Immature natural killer cell (primary cell): ENCODE measurements at places on chromosomes 5 and 9. TPM values are rescaled to one million over a fixed set of nuclear protein-coding genes. Genes with fewer than 3 reads are reported as not detected.

GAPT gene
- 1.0 TPM for polyA plus RNA-seq

DNA sequence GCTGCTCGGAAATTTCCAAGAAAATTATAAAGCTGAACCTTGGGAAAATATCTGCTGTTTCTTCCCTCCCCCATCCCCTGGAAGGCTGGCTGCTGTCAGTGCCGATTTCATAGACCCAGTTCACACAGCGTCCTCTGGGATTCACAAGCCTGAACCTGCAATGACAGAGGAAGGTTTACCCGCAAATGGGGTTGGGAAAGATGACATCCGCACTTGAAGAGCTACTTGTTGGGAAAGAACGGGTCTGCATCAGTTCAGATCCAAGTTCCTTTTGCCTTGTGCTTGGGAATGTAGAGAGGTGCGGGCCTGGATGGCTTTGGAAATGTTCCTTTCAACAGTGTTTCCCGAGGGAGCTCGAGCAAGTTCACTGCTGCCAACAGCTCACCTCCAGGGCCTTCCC lies 13.9 kb downstream of the PCDH12 start:
- no peaks in the 10 kb centered on the region for H3K27me3 ChIP-seq
- no peak overlapping the region for H3K27ac ChIP-seq
- no peak overlapping the region for H3K4me3 ChIP-seq
- H3K4me1 ChIP-seq = peaks cover 28% of the 10 kb centered on the region

GRCh38 chr9:104374711-104375110 lies 129.4 kb upstream of the OR13F1 start:
- H3K27me3 ChIP-seq = no peaks in the 10 kb centered on the region
- no peaks in the 10 kb centered on the region for H3K36me3 ChIP-seq
- no peak overlapping the region for H3K27ac ChIP-seq
- no peak overlapping the region for H3K4me3 ChIP-seq

BARHL1 gene
- polyA plus RNA-seq = not detected

JAKMIP2 gene
- polyA plus RNA-seq = 18.4 TPM

DNA sequence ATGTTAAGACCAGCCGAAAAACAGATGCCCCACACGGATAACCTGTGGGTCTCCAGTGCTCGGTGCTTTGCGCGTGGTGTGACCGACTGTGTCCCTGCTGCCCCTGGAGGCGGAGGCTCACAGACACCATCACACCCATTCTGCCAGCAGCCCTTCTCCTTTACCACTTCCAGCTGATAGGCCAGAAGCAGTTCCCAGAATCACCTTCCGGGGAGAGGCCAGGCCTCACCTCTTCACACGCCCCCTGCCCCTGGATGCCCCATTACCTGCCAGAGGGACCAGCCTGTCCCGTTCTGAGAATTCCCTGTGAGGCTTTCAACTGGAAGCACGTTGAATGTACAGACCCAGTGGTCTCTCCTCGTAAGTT lies 21.6 kb upstream of the LRRC14B start:
- no peaks in the 10 kb centered on the region for H3K4me1 ChIP-seq
- H3K27ac ChIP-seq = no peak overlapping the region
- H3K27me3 ChIP-seq = no peaks in the 10 kb centered on the region
- no peak overlapping the region for H3K4me3 ChIP-seq
- no peaks in the 10 kb centered on the region for H3K36me3 ChIP-seq
- DNase-seq = no peak

SGCD gene
- not detected for polyA plus RNA-seq

- no peaks in the 10 kb centered on the region for H3K4me1 ChIP-seq
- no peaks in the 10 kb centered on the region for H3K36me3 ChIP-seq
- H3K27ac ChIP-seq = no peak overlapping the region
- no peak for DNase-seq
- H3K27me3 ChIP-seq = peaks cover 6% of the 10 kb centered on the region
Observed at GRCh38 chr5:174397206-174397605, 327.2 kb upstream of the MSX2 start.

DNA sequence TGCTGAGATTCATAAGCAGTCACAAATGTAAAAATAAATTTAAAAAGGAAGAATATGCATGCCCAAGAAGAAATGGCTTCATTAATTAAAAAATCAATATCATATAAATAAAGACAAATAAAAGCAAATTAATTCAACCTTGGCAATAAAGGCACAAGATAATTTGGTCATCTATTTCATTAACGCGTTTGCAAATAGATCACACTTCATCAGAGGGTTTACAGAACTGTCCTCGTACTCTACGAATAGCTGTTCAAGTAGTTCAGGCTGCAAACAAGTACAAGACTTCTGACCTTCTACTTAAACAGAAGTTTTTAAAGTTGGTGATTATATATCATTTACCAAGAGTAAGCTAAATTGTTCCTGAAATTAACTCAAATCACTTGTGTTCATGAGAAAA lies 775.3 kb upstream of the DMAC1 start:
- no peak for DNase-seq
- H3K27ac ChIP-seq = no peak overlapping the region
- H3K36me3 ChIP-seq = no peaks in the 10 kb centered on the region

SAPCD2 gene
- 0.95 TPM for polyA plus RNA-seq

ZNF462 gene
- not detected for polyA plus RNA-seq

HSD17B4 gene
- 52.6 TPM for polyA plus RNA-seq

DNA sequence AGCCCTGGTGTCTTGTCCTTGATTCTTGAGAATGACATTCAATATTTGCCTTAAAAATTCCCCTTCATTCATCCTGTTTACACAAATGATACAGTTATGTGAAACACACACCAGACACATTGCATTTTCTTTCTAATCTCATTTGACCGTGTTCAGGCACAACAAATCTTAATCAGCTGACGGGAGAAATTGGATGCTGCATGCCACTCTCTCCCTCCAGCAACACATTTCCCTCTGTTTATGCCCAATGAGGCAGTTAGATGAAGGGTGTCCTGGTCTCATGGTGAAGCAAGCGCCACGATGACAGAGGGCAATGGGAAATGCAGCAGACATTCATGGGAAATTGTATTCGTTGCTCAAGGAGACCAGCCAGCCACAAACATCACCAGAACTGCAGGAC lies 3.2 kb upstream of the FGF1 start:
- peaks cover 7% of the 10 kb centered on the region for H3K27me3 ChIP-seq
- H3K4me1 ChIP-seq = no peaks in the 10 kb centered on the region
- H3K36me3 ChIP-seq = no peaks in the 10 kb centered on the region
- no peak overlapping the region for H3K4me3 ChIP-seq
- no peak for DNase-seq
- no peak overlapping the region for H3K27ac ChIP-seq

DNA sequence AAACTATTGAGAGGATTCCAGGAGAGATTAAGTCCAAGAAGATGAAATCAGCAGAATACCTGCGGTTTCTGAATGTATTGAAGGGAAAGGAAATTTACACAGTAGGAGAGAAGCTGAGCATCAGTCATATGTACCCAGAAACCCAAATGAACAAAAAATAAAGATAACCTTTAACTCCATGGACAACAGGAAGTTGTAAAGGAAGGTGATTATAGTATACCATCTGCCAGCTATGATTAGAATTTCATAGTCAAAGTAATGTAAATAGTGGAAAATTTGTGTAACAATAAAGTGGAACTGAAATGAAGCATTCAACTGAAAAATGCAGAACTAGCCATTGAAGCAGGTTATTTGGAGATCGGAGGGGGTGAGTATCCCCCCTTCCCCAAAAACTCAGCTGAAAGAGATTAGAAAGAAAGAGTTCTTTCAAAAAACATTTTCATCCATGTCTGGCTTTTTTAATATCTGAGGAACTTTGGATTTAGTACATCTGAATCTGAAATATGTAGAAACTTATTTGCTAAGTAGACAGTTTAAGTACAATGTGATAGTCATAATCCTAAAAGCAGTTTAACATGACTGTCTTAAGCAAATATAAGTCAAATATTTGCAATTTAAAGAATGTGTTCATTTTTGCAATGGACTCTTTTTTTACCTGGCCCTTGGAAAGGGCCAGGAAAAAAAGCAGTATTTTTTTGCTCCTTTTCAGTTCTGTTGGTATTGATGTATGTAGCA lies 58.4 kb downstream of the APC start:
- H3K27me3 ChIP-seq = no peaks in the 10 kb centered on the region
- H3K36me3 ChIP-seq = peaks cover 31% of the 10 kb centered on the region
- H3K4me3 ChIP-seq = no peak overlapping the region
- peak overlapping the region; percentile 26 for H3K27ac ChIP-seq
- no peak for DNase-seq

- H3K27me3 ChIP-seq = no peaks in the 10 kb centered on the region
- H3K27ac ChIP-seq = no peak overlapping the region
- no peak for DNase-seq
- H3K4me3 ChIP-seq = no peak overlapping the region
Observed at GRCh38 chr5:86709157-86709881, 91.6 kb downstream of the COX7C start.

DNA sequence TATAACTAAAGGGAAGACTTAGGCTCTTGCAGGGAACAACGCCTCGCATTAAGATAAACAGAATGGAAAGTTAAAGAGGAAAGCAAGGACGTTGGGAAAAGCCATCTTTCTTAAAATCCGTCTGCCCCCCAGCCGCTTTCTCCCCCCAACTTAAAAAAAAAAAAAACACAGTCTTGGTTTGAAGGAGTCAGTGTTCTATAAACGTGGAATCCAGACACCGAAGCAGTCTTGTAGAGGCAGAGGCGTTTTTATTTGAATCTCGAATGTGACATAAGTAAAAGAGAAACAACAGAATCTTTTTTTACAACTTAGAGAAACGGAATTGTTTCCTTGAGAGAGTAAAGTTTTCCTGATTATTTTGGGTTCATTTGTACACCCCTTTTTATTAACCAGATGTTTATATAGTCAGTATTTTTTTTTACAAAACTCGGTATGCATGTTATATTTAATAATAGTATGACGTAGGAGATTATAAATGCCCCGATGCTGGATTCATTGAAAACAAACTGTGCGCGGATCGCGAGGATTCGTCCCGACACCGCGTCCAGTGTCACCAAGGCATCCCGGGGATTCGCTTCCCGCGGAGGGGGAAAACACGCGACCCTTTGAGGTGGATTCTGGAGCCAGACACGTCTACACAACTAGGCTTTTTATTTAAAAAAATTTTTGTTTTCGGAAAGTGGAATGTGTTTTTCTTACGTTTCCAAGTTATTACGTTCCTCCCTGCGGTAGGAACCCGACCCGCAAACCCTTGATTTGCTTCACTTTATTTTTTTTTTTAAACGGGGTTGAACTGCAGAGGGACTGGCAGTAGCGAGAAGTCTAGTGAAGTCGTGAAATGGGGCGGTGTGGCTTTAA lies 6.7 kb downstream of the PTCH1 start:
- DNase-seq = no peak
- H3K36me3 ChIP-seq = no peaks in the 10 kb centered on the region
- H3K4me1 ChIP-seq = peaks cover 52% of the 10 kb centered on the region
- H3K27ac ChIP-seq = peak overlapping the region; percentile 89

SPATA31A5 gene
- polyA plus RNA-seq = not detected

DNA sequence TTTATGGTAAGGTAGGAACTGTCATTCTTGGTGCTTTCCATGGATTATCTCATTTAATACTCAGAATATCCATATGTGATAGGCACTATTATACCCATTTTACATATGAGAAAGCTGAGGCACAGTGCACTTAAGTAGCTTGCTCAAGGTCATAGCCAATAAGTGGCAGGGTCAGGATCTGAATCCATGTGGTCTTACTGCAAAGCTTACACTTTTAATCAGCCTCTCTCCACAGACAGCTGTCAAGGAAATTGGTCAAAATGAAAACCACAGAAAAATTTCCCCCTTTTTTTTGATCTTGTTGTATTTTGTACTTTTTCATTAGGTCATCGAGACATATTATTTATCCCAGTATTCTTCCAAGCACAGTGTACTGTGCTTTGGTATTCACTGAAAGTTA lies 78.5 kb downstream of the ERCC6L2 start:
- H3K27ac ChIP-seq = no peak overlapping the region
- peaks cover 36% of the 10 kb centered on the region for H3K36me3 ChIP-seq
- H3K27me3 ChIP-seq = no peaks in the 10 kb centered on the region

- peaks cover 21% of the 10 kb centered on the region for H3K4me1 ChIP-seq
- no peak overlapping the region for H3K4me3 ChIP-seq
- no peak overlapping the region for H3K27ac ChIP-seq
- H3K36me3 ChIP-seq = no peaks in the 10 kb centered on the region
- peaks cover 18% of the 10 kb centered on the region for H3K27me3 ChIP-seq
Observed at GRCh38 chr5:132007399-132008162, 3.9 kb downstream of the ACSL6 start.

DNA sequence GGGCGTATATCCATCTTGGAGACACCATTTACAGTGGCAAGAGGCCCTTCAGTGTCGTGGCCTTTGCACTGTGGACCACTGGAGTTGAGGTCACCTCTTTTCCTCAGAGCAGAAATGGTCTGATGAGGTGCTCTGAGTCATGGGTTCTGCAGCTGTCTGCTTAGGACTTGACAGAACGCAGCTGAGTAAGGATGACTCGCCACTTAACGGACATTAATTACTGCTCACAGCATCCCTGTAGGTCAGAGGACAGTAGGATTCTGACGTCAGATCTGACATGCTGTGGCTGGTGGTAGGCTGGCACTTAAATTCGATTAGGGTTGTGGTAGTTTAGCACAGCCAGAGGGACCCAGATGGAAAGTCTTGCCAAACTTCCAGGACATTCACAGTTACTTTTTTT lies 479.4 kb downstream of the DMAC1 start:
- H3K27me3 ChIP-seq = peaks cover 12% of the 10 kb centered on the region
- DNase-seq = no peak
- no peaks in the 10 kb centered on the region for H3K36me3 ChIP-seq
- H3K27ac ChIP-seq = no peak overlapping the region
- no peaks in the 10 kb centered on the region for H3K4me1 ChIP-seq

GRCh38 chr5:44294516-44294915 lies 94.7 kb downstream of the FGF10 start:
- DNase-seq = no peak
- no peak overlapping the region for H3K27ac ChIP-seq
- no peaks in the 10 kb centered on the region for H3K4me1 ChIP-seq
- H3K4me3 ChIP-seq = no peak overlapping the region
- no peaks in the 10 kb centered on the region for H3K36me3 ChIP-seq

HARS1 gene
- 79.5 TPM for polyA plus RNA-seq

PLPP1 gene
- 2.2 TPM for polyA plus RNA-seq

GRCh38 chr9:78207319-78207718 lies 28.6 kb upstream of the CEP78 start:
- no peak overlapping the region for H3K4me3 ChIP-seq
- DNase-seq = no peak
- peaks cover 6% of the 10 kb centered on the region for H3K27me3 ChIP-seq
- H3K4me1 ChIP-seq = peaks cover 51% of the 10 kb centered on the region
- no peak overlapping the region for H3K27ac ChIP-seq
- H3K36me3 ChIP-seq = peaks cover 25% of the 10 kb centered on the region

GMCL2 gene
- not detected for polyA plus RNA-seq

DNA sequence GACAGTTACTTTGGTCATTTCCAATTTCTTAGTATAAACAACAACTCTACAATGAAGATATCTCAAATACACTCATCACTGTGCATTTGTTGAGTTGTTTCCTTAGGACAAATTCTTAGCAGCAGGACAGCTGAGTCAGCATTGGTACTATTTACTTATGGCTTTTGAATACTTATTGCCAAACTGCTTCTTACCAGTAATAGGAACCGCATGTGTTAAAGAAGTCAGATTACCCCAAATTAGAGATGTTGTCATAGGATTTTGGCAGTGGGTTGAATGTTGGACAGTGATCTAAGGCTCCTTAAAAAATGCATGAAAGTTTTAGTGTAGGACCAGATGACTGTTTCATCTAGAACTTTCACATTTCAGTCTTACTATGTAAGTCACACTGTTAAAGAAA lies 280.1 kb upstream of the DMRT1 start:
- no peak overlapping the region for H3K27ac ChIP-seq
- no peak overlapping the region for H3K4me3 ChIP-seq
- no peak for DNase-seq
- H3K36me3 ChIP-seq = no peaks in the 10 kb centered on the region
- peaks cover 2% of the 10 kb centered on the region for H3K27me3 ChIP-seq

- no peaks in the 10 kb centered on the region for H3K36me3 ChIP-seq
- no peak overlapping the region for H3K4me3 ChIP-seq
- H3K4me1 ChIP-seq = no peaks in the 10 kb centered on the region
- no peak overlapping the region for H3K27ac ChIP-seq
- peaks cover 2% of the 10 kb centered on the region for H3K27me3 ChIP-seq
Observed at GRCh38 chr9:86749161-86749893, 198.0 kb downstream of the GAS1 start.
